Left renal cortex interstitium (tissue), 4 donors: ENCODE measurements at places on chromosomes 1 and 21. TPM values are rescaled to one million over a fixed set of nuclear protein-coding genes. Genes with fewer than 3 reads are reported as not detected.

CRABP2 gene
- polyA plus RNA-seq, result 78.7 TPM

DDAH1 gene
- polyA plus RNA-seq, result 117 TPM

SERPINC1 gene
- 0.30 TPM for polyA plus RNA-seq

DNALI1 gene
- 67.6 TPM for polyA plus RNA-seq

EFNA1 gene
- 71.2 TPM for polyA plus RNA-seq

MCOLN3 gene
- 6.4 TPM for polyA plus RNA-seq

FCGR1A gene
- 1.8 TPM for polyA plus RNA-seq

ESPN gene
- polyA plus RNA-seq, result 22.7 TPM

NUF2 gene
- 26.6 TPM for polyA plus RNA-seq

ESRRG gene
- polyA plus RNA-seq, result 46.2 TPM

E2F2 gene
- 5.4 TPM for polyA plus RNA-seq

PEAR1 gene
- 18.2 TPM for polyA plus RNA-seq

ARHGAP30 gene
- polyA plus RNA-seq, result 1.8 TPM

GRCh38 chr1:201282931-201283829 is at the start of gene PKP1:
Gene PKP1, plus strand, starts transcription at chr1:201283506. Its CDS starts 197 bp downstream, at chr1:201283703.
- DNase-seq, result no peak

DNA sequence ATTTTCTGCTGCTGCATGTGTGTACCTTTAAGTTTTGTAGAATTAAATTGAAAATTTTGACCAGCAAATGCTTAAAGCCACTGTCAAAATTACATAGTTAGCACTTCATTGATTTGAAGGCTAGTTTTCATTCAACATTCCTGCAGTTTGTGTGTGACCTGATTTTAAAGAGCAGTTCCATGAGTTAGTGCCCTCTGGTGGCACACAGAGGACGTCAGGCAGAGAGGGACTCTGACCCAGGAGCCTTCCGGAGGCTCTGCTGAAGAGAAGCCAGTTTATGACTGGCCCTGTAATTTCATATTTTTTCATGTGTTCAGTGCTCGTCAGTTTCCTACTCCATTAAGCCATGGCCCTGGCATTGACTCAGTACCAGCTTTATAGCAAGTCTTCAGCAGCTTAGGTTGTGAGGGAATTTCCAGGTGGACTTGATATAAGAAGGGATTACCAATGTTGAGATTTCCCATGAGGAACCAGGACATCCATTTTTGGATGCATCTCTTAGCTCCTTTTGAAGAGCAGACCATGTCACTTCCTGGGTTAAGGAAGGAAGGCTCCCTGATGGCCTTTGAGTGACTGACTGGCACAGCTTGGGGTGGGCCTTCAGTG is 104.7 kb downstream of the CAMTA1 start:
- no peak for DNase-seq

DNA sequence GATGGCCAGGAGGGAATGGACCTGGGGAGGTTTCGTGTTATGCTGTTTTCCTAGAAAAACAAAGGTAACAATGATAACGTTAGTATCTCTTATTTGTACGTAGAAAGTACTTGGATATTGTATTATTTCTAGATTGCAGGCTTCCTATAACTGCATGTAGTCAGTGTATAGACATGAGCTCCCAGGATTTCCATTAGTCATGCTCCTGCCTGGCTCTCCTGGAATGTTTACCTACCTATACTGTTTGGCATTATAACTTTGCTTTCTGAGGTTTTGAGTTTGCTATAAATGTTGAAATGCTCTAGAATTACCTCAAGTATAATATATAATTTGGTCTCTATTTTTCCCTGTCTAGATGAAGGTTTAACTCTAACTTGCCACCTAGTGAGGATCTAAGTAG is 66.1 kb downstream of the TTC3 start:
- DNase-seq, result no peak

- DNase-seq, result no peak
Observed at GRCh38 chr1:77282187-77282865, 507 bp downstream of the AK5 start.

DNA sequence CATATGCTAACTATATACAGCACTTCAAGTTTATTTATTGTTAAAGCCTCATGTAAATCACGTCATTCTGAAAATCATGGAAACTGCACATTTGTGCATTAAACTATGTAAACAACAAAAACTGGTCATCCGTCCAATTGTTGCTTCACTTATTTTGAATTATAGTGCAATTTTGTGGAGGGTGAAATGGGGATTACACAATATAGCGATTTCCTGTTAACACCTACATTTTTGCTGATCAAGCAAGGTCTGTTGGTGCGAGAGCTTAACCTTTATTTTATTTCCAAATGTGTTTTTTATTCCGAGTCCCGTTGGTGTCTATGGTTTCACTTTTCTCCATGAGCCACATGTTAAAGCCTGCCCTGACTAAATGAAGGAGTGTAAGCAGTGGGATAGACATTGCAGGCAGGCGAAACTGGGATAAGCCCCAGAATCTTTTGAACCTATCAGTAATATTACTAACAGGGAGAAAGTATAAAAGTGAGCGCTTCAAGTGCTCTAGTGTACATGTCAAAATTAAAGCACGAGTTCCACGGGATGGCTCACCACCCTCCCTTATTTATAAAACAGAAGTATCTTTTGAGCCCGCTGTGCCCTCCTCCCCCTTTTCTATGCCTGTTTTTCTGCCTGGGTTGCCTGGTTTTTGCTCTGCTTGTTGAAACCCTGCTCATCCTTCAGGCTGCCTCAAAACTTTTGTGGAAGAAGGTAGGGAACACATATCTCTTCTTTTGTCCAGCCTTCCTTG is 120.7 kb downstream of the NFIA start:
- no peak for DNase-seq

GRCh38 chr1:162297208-162297607 is 79.4 kb downstream of the SPATA46 start:
- no peak for DNase-seq

- DNase-seq, result no peak
Observed at GRCh38 chr21:42474043-42474831, 21.8 kb downstream of the RSPH1 start.

DNA sequence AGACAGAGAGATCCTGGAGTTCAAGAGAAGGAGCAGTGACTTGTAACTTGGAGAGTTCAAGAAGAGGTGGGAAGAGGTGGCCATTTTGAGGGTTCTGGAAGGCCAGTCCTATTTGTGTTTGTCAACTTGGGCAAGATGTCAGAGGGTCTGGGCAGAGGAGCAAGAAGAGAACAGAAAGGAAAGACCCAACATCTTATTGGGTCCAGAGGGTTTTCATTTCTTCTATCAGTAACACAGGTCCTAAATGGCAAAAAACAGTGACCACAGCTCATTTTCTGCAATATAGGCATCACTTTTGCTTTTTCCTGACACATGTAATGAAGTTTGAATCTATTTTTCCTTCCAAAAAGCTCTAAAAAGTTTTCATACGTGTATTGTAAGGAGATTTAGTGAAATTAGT is 38.3 kb upstream of the MAP10 start:
- DNase-seq, result no peak

DNA sequence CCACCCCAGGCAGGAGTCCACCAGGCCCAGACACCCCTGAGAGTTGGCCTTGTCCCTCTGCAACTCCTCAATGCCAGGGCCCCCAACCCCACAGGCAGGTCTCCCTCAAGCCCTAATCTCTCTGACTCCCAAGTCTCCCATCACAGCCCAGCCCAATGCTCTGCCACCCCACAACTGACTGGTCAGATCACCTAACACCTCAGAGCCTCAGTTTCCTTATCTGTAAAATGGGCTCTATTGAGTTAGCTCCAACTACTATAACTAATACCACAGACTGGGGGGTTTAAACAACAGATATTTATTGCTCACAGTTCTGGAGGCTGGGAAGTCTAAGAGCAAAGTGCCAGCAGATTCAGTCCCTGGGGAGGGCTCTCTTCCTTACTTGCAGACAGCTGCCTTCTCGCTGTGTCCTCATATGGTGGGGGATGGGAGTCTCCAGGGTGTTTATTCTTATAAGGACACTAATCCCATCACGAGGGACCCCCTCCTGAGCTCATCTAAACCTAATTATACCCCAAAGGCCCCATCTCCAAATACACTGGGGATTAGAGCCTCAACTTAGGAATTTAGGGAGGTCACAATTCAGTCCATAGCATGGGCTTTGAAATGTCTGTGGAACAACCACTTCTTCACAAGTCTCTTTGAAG is 34.9 kb upstream of the ZC3H12A start:
- DNase-seq, result no peak

GRCh38 chr1:25072461-25072860 is 142.4 kb upstream of the RUNX3 start:
- no peak for DNase-seq

- DNase-seq, result no peak
Observed at GRCh38 chr1:221832151-221832550, 90.3 kb upstream of the DUSP10 start.

GRCh38 chr1:44489481-44489880 is 84.4 kb downstream of the RNF220 start:
- DNase-seq, result no peak

DNA sequence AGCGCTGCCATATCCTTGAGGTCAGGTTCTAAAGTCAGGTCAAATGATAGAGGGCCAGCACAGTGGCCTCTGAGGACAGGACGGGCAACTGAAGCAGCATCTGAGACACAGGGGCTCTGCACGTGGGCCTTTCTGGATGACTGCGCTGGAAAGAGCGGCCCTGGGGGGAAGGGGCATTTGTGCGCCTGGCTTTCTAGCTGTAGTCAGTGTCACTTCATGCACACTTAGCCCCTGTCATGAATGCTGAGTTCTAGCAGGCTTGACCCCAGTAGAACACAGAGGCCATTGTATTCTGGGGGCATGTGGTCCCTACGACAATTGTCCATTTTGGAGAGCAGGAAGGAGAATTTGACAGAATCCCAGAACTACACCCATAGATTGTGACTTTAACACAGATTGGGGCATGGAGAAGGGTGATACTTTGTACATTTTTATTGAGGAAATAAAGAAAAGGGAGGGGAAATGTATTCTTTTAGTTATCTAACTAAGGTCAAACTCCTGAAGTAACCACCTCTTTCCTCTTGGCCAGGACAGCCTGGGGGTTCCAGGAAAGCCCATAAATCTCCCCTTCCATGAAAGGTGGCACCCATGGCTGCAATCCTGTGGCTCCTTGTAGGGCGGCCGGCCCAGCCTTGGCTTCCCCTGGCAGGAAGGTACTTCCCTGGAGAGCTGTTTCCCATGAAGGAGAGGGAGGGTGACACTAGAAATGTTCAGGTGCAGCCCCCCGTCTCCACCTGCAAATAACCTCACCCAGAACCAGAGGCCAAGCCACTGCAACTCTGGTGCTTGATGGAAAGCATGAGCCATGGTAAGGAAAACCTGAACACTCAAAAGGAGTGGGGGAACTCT is 34.4 kb downstream of the NTPCR start:
- no peak for DNase-seq

- DNase-seq, result no peak
Observed at GRCh38 chr1:28770601-28771165, 33.9 kb downstream of the YTHDF2 start.

DNA sequence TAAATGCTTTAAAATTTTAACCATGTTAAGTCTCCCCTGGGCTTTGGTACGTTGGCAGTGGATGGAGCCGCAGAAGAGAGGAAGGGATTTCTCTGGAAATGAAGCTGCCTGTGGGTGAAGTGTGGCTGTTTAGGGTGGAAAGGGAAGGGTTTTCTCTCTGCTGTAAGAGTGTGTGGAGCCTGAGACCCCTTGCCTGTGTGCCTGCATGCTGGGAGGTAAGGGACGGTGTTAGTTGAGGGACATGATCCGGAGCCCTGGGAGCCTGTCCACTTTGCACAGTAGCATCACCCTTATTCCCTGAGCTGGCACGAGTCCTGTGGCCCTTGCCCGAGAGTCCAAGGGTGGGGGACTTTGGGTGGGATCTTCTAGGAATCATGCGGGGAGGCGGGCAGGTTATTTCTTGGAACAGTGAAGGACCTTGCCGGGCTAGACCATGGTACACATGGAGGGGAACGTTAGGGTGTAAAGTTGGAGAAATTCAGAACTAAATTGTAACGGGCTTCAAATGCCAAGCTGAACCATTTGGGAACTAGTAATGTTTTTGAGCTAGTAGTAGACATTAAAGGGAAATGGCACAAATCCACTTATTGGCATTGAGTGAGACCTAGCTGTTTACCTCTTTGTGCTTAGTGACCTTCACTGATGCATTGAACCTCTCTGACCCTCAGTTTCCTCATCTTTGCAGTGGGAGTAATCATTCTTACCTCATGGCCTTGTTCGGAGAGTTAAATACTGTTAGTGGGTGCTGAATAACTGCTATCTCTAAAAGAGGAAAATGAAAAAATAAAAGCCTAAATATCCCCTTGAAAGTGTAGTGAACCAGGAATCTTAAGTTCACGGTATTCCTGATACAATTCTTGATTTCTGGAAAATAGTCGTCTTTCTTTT is 3.5 kb downstream of the GALNT2 start:
- DNase-seq, result no peak

GRCh38 chr1:2983319-2983705 is 38.0 kb upstream of the ACTRT2 start:
- DNase-seq, result no peak

DNA sequence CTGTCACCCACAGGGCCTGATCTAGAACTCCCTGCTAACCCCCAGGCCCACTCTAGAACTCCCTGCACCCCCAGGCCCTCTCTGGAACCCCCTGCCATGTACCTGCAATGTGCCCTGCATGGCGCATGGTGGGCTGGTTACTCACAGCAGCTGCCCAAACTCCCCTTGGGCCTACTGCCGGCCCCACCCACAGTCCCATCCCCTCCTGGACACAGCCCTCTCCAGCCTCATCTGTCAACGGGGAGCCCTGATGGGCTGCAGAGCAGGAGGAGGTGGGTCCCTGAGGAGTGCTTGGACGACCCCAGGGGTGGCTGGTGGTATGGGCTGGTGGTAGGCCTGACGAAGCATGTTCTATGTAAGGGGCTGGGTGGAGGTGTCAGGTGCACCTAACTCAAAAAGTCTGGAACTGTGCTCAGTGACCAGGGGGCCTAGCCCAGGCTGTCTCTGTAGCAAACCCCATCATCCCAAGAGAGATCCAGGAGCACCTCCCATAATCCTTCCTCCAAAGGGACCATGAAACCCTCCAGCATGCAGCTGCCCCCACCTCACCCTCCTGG is 19.0 kb upstream of the PRSS38 start:
- no peak for DNase-seq

- no peak for DNase-seq
Observed at GRCh38 chr1:164709126-164709525, 150.1 kb downstream of the PBX1 start.

DNA sequence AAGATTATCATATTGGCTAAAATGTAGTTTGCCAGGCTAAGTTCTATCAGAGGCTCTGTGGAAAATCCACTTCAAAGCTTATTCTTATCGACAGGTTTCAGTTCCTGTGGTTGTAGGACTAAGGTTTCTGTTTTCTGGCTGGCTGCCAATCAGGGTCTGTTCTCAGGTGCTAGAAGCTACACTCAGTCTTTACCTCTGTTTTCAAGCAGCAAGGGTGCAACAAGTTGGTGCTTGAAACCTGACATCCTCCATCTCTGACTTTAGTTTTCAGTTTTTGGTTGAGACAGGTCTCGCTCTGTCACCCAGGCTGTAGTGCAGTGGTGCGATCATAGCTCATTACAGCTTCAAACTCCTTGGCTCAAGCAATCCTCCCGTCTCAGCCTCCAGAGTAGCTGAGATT is 15.3 kb upstream of the TMCO2 start:
- no peak for DNase-seq

DNA sequence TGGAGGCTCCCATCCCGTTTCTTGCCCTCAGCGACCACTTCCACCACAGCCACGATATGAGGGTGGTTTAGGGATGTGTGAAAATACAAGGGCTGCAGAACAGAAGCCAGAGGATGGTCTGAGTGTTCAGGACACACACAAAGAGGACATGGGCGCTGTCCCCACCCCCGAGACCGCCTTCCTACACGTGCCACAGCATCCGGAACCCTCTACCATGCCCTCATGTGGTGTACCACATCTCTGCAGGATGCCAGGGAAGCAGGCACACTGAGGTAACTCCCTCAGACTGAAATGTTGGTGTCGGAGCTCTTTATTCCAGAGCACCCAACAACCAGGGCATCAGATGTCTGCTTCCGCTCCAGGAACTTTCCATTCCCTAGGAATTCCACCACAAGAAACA is 23.1 kb downstream of the NPHP4 start:
- DNase-seq, result no peak
